Left colon (tissue), 2 donors: ENCODE measurements at places on chromosomes 2 and 18.

DNA sequence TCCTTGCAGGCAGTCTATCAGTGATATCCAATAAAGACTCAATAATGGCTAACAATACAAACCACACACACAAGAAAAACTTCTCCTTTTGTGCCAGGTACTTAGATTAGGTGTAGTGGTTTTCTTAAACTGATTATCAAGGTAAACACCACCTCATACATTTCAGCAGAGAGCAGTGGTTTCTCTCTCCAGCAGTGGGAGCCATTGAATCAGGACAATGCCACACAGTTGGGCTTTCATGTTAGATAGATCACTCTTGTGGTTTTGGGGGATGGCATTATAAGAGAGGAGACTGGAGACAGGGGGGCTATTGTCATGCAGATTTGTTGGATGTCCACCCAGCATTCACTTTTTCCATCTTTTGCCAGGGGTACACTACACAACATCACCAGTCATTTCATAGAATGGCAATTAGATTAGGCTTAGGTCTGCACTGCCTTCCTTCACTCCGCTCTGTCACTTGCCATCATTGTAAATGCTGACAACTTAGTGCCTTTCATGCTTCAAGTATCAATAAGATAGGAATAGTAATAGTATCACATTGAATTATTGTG, 13.6 kb upstream of the IRS1 start:
- DNase-seq: no peak

DNA sequence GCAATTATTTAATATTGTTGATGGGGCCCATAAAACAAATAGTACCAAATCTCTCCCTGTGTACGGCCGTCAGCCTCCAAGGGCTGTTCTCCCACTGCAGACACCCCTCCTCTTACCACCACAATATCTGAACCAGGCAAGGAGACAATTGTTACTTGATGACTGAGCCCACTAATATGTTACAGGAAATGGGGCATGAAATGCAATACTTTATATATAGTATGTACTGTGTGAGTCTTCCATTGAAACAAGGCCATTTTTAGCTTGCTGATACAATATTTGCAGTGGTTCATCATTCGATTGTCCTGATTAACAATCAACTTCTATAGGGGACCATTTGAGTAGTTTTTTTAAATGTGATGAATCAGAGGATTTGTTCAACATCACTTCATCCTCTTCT, 307.3 kb downstream of the GBX2 start:
- no peak for DNase-seq

DNA sequence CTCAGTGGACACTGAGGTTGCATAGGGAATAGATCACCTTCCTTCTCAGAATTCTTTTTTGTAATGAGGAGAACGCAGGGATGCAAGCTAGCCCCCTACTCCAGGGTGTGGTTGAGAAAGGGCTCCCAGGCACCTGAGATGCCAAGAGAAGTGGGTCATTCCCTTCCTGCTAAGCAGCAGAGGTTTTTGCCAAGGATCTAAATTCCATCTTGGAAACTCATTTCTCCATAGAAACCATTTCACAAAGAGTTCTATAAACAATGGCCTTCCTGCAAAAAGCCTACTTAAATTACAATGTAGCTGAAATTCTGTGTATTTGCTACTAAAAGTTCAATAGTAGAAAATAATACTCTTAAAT, 3.7 kb upstream of the PPP3R1 start:
- DNase-seq: no peak

- DNase-seq: no peak
Observed at GRCh38 chr2:36695746-36696415, 626 bp upstream of the VIT start.

- no peak for DNase-seq
Observed at GRCh38 chr2:105808423-105809096, 63.8 kb downstream of the NCK2 start.
